ENCODE measurements at places on chromosomes 4 and X.

DNA sequence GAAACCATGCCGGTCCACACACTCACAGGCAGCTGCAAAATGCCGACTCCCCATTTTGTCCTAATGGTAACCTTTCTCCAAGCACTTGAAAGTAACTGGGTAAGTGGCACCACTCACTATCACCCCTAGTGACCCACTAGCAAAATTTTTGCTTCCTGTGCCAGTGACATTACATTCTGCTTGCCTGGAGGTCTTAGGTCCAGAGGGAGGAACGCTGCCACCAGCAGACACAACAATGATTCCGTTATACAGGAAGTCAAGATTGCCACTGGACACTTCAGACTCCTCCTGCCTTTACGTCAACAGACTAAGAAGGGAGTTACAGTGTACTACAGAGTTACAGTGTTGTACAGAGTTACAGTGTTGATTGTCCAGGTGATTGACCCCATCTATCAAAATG, 11.8 kb upstream of the TMEM192 start:
- DNase-seq, result no peak

DNA sequence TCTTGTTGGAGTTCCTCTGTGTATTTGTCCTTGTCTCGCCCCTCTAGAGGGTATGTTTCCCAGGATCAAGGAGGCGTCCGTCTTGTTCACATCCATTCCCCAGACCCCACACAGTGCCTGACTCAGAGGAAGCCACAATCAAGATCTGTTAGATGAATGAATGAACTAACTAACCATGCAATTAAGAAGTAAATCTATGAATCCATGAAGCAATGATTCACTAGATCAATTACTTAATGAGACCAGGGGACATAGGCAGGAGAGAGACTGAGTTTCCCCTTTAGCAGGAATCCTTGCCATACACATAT, 11.9 kb downstream of the BLOC1S4 start:
- no peak for DNase-seq

GRCh38 chrX:131801066-131801465, 222.0 kb upstream of the STK26 start:
- DNase-seq, result no peak

DNA sequence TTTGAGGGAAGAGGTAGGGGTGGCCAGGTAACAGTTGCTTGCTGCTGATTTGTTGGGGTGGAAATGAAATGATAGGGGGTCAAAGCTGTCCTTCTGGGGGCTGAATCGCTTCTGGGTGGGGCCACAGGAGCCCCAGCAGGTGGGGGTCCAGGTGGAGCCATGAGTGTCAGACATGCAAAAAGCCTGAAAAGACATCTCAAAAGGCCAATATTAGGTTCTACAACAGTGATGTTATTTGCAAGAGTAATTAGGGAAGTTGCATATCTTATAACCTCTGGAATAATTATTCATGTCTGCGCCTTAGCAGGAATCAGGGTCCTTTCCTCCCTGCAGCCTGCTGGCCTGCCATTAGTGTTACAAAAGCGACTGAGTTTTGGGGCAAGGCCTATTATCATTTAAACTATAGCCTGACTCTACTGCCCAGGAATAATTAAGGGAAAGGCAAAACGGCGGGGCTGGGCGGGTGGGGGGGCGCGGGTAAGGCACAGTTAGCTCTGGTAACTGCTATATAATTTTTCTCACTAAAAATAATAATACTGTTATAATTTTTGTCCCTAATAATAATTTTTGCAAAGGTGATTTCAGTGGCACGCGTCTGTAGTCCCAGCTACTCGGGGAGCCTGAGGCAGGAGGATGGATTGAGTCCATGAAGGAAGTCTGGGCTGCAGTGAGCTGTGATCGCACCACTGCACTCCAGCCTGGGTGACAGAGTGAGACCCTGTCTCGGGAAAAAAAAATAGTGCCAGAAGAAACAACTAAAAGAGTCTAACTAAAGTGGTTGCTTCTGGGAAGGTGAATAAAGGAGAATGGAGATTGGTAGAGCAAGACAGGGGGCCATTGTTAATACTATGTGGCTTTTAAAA, 145.7 kb downstream of the MAGEB17 start:
- no peak for DNase-seq

DNA sequence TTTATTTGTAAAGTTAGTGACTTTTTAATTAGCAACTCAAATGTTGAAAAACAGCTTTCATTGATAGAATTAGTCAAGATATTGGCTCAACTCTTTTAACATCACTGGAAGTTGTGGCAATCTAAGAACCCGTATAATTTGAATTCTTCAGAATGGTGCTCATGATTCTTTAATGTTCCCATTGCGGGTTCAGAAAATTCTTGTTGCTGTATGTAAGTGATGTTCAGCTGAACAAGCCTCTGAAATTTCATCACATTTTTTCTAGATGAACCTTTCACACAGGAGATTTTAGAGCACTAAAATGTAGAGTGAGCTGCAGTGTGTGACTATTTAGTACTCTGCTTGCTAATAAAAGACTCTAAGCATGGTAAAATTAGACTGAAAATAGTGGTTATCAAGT, 1317.7 kb downstream of the FSTL5 start:
- DNase-seq, result no peak

- no peak for DNase-seq
Observed at GRCh38 chrX:122439831-122440230, 744.2 kb upstream of the GRIA3 start.

DNA sequence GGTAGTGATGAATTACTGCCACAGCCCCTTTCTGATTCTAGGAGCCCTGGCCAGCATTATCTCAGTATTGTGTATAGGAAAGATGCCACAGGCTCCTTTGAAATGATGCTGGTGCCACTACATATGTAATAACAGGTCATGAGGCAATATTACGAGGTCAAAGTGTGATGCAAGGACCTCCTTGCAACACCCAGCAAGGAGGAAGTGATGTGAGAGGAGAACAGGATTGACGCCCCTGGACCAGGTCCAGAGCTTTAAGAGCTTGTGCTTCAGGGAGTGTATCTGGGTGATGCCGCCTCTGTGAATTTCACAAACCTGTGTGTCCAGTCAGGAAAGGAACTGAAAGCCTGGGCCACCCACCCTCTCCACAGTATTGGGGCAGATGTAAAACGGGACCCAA, 261.8 kb downstream of the MID1IP1 start:
- DNase-seq, result no peak

DNA sequence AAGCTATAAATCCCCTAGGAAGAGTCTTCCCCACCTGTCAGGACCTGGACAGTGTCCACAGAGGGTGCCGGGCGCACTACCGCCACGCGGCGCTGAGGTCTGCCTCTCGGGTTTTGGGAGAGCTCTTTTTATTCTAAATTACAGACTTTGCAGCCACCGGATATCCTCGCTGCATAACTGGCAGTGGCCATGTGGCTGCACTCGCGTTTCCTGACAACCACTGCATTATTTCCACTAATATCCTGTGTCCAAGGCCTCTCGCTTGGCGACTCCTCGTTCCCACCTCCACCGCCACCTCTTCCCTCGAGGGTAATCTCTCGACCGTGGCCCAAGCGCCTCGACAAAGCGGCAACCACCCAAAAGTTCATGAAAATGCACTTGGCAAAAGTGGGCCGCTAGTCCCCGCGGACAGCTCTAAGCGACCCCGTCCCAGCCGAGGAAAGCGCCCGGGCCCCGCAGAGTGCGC, 512 bp upstream of the TMEM131L start:
- peak; percentile 82 for DNase-seq

DNA sequence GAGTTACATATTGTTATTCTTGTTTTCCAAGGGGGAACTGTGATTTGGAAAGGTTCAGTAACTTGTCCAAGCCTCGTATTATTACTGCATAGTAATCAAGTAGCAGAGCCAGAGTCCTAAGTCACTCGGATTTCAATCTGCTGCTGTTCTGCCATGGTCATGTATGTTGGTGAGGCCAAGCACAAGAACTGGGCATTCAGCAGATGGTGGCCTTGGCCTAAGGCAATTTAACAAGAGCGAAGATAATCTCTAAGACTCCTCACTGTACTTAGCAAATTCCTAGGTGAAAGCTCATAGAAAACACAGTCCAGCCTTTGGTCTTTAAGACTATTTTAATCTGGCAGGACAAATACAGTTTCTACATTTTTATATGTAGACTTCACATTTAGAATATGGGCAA, 64.8 kb downstream of the NDST3 start:
- no peak for DNase-seq

GRCh38 chr4:109989044-109989443, 76.4 kb downstream of the EGF start:
- DNase-seq, result no peak

DNA sequence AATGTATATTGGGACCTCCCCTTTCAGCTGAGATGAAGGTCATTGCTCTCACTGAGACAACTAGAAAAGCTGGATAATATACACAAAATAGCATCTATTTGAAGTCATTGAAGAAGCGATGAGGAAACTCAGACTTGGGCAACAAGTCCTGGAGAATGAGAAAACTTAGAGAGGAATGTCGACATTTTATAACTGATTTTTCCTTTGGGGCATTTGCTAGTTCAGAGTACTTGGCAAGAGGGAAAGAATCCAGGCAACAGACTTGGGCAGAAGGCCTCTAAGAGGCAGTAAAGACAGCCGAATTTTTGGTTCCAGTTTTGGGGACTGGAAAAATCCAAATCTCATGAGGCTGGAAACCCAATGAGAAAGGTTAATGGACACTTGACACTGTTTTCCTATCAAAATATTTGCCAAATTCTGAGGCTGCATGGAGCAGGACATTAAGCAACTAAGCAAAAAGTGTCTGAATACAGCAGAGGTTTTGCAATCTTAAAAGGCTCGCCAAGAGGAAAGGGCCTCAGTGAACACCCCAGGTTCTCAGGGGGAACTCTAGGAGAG, 21.0 kb upstream of the ANXA5 start:
- no peak for DNase-seq

- DNase-seq, result no peak
Observed at GRCh38 chr4:153765894-153766293, 6.1 kb upstream of the RNF175 start.

DNA sequence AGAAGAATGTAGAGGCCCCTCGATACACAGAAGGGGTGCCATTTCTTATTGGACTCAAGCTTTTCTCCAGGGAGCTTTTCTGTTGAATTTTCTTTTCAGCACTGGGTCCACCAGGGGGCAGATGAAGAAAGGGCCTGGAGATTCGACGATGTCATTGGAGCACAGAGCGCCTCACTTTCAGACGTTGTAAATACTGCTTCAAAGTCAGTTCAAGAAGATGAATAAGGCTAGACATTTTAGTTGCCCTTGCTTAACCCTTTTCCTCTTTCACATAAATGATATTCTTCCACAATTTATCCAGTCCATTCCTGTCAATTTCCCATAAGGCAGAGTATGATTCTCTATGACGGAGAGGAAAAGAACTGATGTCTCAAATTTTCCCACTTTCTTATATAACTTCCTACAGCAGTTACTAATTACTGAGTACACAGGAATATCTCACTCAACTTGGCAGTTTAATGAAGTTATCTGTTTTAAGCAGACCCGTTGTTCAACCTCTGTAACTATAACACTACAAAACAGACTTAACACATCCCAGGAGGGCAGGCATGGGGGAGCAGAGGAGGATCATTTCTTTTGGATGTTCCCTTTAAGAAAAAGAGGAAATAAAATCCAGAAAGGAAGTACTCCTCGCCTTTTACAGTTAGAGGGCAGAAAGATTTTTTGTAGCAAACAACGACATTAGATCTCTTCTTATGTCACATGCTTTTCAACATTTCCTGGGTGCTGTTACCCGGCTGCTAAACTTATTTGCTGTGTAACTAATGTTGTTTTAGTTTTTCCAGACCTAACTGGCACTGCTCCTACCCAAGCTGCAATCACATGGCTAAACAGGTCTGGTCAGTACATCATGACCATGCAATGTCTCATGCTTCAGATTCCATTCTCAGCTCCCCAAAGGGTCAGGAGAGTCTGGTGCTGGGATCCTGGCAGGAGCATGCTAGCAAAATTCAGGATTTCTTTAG, 12.2 kb upstream of the CENPU start:
- DNase-seq, result peak; percentile 81

- DNase-seq, result no peak
Observed at GRCh38 chr4:99847362-99847976, 30.8 kb downstream of the DAPP1 start.

DNA sequence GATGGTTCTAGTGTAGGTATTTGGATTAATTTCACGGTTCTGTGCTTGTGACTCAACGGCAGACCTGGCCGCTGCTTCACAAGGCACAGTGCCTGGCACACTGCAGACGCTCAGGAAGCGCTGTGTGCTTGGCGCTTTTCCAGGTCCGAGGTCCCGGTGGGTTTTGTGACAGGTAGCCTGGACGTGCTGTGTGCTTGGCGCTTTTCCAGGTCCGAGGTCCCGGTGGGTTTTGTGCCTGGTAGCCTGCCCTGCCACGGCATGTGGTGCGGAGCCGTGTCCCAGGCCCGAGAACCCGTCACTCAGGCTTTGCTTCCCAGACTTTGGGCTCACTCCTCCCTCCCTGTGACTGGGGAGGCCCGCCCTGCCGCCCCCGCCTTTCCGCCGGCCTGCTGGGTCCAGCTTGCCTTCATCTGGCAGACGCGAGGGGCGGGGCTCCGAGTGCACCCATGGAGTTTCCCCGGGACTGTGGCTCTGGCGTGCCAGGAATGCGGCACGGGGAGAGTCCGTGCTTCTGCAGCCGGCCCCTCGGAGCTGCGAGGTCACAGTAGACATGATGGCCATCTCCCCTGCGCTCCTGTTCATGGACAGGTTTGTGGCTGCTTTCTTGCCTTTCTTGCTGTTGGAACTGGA, 44.2 kb downstream of the TBC1D14 start:
- DNase-seq, result no peak

DNA sequence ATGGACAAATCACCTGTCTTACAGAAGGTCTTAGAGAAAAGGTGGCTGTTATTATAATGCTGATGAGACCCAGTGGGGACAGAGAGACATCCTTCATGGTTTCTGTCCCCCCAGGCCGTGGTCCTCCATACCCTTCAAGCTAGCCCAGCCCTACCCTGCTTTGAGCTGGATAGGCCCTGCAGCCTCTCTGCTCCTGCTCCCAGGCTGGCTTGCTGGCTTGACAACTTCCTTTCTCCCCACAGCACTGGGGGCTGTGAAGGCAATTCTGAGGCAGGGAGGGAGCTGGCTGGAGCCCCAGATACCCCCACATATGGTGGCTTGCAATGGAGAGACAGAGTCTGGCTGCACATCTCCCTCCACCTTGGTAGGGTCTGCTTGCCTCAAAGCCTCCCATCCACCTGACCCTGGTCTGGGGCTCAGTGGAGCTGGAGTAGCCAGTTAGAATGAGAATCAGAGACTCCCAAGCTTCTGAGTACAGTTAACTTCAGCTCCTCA, 118.2 kb downstream of the PJA1 start:
- no peak for DNase-seq

DNA sequence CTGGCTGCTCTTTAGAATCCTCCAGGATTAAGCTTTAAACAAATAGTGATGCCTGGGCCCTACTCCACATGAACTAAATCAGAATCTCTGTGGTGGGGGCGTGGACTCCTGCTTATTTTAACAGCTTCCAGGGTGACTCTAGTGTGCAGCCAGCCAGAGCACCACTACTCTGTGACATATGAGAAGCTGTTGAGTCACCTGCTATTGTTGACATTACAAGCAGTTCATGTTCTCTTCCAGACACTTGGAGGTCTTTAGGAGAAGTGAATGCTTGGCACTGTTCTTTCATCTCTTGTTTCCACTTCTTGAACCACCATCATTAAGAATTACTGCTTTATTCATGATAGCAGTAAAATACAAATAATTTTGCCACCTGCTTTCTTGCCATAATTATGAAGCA, 426 bp upstream of the C4orf51 start:
- peak; percentile 87 for DNase-seq

- DNase-seq, result no peak
Observed at GRCh38 chr4:53551958-53552357, 39.3 kb downstream of the LNX1 start.

All from NCI-H1417 (cell line).